ENCODE measurements at places on chromosomes 5 and 9.

DNA sequence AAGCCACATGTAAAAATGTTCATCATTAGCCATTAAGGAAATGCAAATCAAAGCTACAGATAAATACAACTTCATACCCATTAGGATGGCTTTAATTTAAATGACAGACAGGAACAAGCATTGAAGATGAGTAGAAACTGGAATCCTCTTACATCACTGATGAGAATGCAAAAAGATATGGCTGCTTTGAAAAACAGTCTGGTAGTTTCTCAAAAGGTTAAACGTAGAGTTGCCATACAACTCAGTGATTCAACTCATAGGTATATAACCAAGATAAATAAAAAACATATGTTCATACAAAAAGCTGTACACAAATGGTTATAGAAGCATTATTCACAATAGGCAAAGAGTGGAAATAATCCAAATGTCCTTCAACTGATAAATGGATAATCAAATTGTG, 228.8 kb upstream of the ZNF462 start:
- no peak for DNase-seq

DNA sequence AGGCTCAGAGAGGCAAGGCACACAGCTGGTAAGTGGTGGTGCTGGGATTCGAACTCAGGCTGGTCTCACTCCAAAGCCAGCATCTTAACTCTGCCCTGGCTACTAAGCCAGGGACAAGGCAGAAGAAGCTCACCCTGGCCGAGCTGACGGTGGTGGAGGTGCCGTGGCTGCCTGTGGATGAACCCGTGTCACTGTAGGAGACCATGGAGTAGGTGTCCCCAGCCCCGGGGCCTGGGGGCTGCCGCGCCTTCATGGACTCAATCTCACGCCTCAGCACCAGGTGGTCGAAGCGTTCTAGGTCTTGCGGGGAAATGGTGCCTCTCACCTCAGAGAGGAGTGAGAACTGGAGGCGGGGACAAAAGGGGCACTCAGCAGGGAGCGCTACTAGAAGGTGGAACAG, 35.4 kb upstream of the AKNA start:
- peak; percentile 49 for DNase-seq

DNA sequence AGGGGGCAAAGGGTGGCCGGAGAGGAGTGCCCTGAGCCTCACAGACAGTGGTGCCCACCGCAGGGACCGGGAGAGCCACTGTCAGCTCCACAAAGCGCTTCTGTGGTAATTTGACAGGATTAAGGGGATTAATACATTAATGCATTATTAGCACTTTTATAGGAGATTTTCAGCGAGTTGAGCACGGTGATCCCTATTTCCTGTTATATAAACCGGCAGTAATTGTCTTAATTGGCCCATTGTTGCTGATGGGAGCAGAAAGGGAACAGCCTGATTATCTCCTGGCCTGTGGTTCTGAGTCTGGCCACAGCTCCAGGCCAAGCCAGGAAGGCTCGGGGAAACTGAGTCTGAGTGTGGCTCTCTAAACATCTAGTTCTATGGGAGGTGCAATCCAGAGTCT, 423.6 kb downstream of the CDK5RAP2 start:
- no peak for DNase-seq

DNA sequence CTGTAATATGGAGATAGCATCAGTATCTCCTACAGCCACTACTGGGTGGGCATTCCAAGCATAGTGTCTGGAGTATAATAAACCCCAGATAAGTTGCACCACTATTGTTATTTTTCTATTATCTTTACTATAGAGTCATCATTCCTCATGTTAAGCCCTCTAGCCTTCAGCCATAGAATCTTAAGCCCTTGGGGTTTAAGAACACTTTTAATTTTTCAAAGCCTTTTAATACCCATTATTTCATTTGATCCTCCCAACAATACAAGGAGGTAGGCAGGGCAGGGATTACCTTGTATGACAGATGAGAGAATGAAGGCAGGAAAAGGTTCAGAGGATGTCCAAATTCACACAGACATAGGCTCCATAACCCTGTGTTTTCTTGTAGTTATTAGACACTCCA, 112.5 kb downstream of the EBF1 start:
- DNase-seq = no peak

DNA sequence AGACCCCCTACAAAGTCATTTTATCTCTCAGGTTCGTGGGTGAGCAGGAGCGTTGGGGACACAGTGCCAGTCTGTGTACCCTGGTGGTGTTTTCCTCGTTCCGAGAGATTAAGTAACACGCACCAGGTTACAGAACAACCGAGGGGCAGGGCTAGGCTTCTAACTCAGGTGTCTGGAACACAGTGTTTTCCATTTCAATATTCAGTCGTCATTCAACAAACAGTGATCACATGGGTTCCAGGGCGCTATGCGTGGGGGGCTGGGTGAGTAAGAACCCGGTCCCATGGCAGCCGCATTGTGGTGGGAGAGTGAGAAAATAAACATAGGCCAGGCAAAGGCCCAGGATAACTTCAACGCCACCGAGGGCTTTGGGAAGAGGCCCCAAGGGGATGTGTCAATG, 55.9 kb upstream of the RNU6ATAC start:
- DNase-seq = no peak

DNA sequence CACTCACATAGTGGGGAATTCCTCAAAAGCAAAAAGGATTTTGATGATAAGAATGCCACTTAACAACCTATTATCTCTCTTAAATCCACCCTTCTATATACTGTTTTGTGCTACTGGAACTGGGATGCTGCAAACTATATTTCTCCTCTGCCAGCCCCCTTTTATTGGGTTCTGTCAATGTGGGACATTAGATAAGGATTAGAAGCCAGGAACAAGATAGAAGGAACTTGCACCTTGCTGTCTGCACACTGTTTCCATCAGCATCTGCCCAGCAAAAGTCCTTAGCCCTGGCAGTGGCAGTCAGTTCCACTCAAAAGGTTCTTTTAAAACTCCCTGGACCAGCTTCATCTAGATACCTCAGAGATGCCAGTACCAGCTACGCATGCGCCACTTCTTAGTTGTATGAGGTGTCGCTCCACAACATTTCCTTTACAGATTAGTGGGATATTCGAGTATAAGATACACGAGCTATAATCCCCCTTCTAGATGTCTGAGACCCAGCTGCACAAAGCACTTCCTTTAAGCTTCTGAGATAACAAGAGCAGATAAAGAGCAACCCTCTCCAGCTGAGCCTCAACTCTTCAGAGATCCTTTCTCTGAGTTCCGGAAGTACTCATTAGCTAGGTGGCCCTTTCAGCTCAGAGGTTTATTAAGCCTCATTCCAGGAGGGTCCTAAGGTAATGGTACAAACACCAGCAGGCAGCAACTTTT, 45.3 kb downstream of the CERT1 start:
- no peak for DNase-seq

DNA sequence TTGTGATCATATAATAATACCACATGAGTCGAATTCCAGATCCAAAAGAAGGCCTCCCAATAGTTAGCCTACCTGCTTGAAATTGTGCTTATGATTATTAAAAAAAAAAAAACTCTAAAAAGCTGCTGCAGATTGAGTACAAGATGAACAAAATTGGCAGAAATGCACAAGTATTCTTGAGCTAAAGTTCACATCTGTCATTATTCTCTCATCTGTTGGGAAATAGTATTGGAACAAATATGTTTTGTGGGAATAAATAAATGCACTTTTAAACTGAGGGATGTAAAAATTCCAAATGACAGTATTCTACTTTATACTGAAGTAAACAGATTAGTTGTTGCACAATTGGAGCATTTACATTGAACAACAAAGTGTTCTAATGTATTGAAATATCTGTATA, 15.7 kb downstream of the DAB2 start:
- DNase-seq = no peak

DNA sequence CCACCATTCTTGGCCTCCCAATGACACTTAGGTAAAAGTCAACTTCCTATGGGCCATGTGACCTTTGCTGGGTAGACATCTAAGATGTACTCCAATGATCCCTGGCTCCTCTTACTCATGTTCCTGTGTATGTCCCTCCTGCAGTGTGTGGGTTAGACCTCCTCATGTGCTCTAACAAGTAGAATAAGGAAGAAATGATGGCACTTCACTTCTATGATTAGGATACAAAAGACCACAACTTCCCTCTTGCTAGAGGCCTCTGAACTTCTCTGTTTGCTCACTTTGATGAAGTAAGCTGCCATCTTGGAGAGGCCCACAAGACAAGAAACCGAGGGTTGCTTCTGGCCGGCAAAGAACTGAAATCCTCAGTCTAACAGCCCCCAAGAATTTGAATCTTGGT, 131.8 kb downstream of the TAF11L14 start:
- no peak for DNase-seq

GRCh38 chr5:3393122-3393919, 202.3 kb upstream of the IRX1 start:
- DNase-seq = no peak

GRCh38 chr5:148998174-148998797, 64.6 kb downstream of the SH3TC2 start:
- no peak for DNase-seq

GRCh38 chr9:4620881-4621555, 41.1 kb upstream of the PLPP6 start:
- no peak for DNase-seq

DNA sequence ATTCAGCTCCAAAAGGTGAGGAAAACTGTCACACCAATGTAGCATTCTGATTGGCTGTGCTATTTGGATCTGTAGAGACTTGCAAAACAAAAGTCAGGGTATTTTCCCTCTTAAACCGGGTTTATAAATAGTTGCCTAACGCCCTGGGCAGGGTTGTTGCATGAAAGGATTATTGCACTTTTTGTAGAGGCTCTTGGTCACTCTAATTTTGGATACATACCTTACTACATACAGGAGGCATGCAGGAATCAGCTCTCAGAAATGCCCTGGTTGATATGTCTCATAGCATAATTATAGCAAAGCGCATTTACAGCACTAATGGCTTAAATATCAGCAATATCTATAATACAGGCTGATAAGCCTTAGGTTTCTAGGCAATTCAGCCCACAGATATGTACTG, 200.0 kb upstream of the GDNF start:
- no peak for DNase-seq

DNA sequence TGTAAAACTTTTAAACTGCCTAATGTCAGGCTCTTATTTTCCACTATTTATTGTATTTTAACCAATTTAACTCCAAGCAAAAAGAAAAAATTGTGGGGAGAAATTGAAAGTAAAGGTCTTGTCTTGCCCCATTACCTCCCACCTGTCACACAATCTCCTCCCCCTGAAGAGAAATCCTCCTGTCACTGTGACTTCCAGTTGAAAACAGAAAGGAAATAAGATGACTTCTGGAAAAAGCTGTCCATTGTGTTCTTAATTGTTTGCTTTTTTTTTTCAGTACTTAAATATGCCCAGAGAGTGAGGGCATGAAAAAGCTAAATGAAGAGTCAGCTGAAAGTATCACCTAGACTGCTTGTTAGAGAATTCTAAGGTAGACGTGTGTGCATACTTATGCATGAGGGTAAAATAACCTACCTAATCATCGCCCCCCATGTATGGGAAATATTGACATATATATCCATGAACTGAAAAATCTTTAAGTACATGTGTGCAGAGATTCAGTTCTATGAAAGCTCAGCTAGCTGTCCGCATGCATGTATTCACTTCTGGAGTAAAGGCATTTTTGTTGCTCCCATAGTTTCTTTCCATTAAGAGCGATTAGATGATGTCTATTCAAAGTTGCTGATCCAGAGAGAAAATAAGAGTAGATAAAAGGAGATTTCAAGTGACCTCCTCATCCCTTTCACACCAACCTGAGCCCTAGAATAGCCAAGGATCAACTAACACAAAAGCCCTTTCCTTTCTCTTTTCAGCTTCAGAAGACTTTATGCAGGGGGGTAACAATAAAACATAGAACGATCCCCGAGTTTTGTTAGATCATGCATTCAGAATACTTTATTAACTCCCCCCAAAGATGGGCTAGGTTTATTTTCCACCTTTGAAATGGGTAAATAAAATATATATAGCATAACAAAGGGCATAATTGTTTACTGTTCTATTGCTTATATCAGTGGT, 5.3 kb downstream of the NR2F1-AS1 start:
- no peak for DNase-seq

DNA sequence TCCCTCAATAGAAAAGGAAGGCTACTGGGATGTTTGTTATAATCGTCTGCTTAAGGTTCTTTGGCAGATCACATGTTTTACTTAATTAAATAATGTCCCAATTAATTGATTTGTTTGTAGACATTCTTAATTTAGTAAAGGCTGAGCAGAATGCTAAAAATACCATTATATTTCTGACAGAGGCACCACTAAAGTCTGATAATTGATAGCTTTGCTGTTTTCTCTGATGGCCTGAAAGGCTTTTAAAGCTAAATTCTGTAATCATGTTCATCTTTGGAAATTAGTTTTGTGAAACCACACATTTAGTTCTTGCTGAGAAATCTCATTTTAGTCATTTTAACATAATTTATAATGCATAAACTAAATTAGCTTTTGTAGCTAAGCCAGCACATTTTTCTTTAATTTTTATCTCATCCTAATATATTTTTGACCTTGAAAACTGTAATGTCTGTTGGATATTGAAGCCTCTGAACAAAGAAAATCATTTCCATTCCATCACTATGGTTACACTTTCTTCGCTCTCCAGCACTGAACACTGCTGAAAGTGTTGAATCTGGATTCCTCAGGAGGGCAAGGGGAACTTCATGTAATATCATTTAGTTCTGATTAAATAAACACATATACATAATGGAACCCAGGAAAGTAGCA, 329.4 kb downstream of the ELAVL2 start:
- DNase-seq = no peak

Measured in activated effector memory CD4-positive, alpha-beta T cell treated with anti-CD3 and anti-CD28 coated beads, Interleukin-2, amount 50 U/mL, for 16 hours (primary cell).